ENCODE measurements at places on chromosomes 5 and 9. TPM values are rescaled to one million over a fixed set of nuclear protein-coding genes. Genes with fewer than 3 reads are reported as not detected.

Gene TMEM174
- not detected for total RNA-seq

DNA sequence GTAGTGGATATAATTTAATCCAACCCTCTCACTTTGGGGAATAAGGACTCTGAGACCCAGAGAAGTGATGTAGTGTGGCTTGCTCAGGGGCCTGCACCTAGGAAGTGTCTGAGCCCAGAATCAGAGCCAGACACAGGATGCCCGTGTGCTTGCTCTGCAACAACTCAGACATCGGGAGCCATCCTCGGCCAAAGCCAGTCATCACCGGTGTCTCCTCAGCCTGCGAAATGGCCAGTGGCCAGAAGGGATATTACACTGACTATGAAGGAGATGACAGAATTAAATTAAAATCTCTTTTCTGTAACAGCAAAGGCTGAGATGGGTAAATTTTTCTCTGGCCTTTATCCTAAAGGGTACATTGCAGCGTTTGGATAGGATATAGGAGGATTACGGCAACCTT is 102.9 kb downstream of the MARCHF11 start:
- DNase-seq = no peak
- H3K27me3 ChIP-seq = no peaks in the 10 kb centered on the region

DNA sequence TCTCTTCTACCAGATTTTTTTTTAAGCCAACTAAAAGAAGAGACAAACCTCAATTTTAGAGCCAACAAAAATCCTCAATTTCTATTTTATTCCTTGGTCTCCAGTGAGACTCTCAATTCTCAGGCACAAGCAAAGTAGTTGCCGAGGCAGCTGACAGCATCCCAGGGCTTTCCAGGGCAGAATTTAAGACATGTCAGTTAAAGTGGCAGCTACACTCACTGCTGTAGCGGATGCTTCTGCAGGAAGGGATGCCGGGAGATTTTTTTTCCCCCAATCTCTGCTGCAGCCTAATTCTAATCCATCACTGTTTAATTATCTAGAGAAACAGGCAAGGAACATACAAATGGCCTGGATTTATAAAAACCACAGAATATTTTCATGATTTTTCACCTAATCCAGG is 57.0 kb downstream of the TTC39B start:
- peak overlapping the region; percentile 53 for H3K27ac ChIP-seq
- peaks cover 3% of the 10 kb centered on the region for H3K36me3 ChIP-seq
- H3K4me1 ChIP-seq = peaks cover 21% of the 10 kb centered on the region
- no peak for DNase-seq
- no peak overlapping the region for H3K4me3 ChIP-seq

DNA sequence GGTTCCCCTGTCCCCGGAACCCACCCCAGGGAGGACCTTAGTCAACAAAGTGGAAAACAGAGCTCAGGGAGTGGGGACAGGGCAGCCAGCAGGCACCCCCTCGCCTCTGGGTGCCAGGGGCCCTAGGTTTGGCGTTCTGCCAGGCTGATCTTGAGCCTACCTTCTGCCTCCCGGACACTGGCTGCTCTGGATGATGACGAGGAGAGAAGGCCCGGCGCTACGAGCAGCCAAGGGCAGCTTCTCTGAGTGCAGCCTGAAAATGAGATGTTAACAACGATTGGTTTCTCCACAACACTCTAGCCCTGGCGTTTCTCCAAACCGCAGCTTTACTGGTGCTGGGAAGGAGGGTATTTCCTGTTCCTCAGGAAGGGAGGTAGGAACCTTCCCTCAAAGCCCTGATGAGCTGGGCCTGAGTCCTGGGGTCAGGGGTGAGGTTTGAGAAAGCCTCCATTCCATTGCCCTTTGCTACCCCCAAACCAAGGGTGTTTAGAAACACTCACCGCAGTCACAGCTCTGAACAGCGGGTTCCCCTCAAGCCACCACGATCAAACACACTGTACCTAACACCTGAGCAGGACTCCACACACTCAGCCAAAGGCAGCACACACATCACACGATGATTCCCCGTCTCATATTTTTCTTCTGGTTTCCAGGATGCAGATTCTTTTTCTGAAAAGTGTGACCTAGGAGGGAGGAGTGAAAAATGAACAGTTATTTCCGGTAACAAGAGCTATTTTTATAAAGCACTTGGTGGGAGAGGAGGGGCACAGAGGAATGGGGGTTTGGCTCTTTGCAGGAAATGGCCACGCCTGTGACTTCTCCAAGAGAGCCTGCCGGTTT is at the start of gene STING1:
Gene STING1 (minus strand): TSS at position 709 of the 840 bp plus-strand sequence. CDS start 1,054 bp downstream, outside the sequence.
- peak within 1 kb of the TSS; percentile 96 for H3K27ac ChIP-seq
- no peaks in the 10 kb centered on the region for H3K27me3 ChIP-seq
- DNase-seq = peak; percentile 23
- H3K4me3 ChIP-seq = peak within 1 kb of the TSS; percentile 96

DNA sequence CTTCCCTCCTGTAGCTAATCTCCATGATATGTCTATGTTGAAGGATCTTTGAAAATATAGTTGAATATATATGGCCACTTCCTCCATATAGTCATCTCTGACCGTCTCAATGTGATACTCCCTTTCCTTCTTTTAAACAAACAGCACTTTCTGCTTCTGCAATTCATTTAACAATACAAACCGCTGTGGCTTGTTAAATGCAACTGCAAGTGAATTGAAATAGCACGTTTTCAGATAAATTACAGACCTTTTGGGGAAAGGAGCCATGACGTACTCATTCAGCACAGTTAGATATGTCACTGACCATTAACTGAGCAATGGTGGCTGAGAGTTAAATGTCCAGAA is 82.5 kb downstream of the FBXO38 start:
- H3K36me3 ChIP-seq = no peaks in the 10 kb centered on the region
- no peaks in the 10 kb centered on the region for H3K4me1 ChIP-seq
- no peak overlapping the region for H3K27ac ChIP-seq
- peaks cover 18% of the 10 kb centered on the region for H3K27me3 ChIP-seq

Data from T-helper 17 cell (primary cell).